ENCODE measurements at places on chromosomes 5 and 9. TPM values are rescaled to one million over a fixed set of nuclear protein-coding genes. Genes with fewer than 3 reads are reported as not detected.

The YTHDC2 gene
- polyA plus RNA-seq = 7.5 TPM

The LHX6 gene
- polyA plus RNA-seq = 1.0 TPM

The GABRA1 gene
- polyA plus RNA-seq = not detected

The ECSCR gene
- polyA plus RNA-seq = 3.1 TPM

The RXRA gene
- 31.4 TPM for polyA plus RNA-seq

The BTNL8 gene
- 0.06 TPM for polyA plus RNA-seq

The MYORG gene
- polyA plus RNA-seq = 3.6 TPM

The LPAR1 gene
- polyA plus RNA-seq = 5.0 TPM

The ERCC8 gene
- polyA plus RNA-seq = 4.2 TPM

The PPP3R2 gene
- polyA plus RNA-seq = not detected

Measured in esophagus (tissue), 2 donors.